ENCODE measurements at places on chromosomes 2 and 18.

DNA sequence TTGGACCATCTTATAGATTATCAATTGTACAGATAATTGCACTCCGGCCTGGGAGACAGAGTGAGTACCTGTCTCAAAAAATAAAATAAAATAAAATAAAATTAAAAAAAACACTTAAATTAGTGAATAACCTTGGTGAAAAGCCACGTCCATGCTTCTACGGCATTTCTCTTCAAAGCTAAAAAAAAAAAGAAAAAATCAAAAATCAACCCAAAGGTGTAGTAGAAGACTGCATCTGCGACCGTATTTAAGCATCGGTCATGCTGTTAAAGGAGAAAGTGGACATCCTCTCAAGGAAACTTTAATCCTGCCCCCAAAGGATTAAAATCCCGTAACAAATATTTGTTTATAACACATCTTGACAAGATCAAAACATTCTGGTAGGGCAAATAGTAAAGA is 350 bp upstream of the RNF138 start:
- no peak for DNase-seq

GRCh38 chr2:1997409-1997808 is 253.1 kb upstream of the PXDN start:
- no peak for DNase-seq

DNA sequence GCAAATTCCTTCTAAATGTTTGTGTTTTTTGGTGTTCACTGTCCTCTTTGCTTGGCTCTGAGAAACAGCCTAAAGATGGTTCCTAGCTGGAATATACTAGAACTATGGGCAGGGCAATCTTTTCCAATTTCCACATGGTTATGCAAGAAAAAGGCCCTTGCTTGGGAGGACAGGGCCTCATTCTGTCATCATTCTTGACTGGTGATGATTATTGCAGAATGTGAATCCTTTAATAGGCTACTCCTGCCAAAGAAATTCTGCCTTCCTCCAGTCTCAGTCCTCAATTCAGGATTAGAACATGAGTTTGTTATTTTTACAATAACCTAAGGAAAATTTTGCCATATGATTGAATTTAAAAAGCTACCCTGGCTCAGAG is 218.7 kb downstream of the HNMT start:
- no peak for DNase-seq

DNA sequence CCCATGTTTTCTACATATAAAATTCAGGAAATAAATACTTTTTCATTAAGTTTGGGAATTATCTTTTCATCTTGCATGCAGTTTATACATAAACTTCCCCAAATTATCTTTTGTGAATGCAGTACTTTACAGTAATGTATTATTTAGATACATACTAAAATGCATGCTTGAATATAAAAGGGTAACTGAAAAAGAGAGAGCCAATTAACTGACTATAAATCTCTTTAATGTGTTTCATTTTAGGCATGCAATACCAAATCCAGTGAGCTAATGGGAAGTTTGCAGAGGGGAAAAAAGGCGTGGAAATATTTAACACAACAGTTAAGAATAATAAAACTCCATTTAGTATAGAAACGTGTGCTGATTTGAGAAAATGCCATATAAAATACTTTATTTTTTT is 39.2 kb downstream of the COL4A4 start:
- DNase-seq: no peak

DNA sequence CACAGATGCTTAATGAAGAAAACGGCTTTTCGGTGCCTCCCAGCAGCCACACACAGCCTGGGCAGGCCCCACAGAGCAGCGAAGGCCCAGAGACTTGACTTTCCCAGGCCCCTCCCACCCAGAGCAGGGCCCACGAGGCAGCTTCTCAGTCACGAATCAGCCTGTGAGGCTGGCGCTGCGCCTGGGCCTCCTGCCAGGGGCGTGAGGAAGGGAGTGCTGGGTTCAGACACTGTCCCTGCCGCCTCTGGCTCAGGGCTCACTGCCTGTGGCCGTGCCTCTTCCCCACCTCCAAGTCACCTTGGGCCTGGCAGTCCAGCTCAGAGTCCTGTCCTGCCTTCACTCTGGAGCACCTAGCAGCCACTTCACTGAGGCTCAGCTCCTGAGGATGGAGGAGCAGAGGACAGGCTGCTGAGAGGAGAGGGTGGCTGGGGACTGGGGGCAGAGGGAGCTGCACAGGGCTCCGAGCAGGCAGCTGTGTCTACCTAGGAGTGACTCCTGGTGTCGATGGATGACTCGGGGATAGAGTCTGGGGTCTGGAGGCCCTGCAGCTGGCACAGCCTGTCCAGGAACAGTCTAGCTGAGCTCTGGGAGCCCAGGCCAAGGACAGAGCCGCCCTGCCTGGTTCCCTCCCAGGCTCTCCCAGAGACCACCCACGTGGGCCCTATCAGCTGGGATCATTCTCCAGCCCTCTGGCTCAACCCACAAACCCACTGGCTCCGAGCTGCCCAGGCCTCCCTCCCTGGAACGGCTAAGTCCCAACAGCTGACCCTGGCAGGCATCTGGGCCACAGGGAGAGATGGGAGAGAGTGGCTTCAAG is 36.4 kb upstream of the FOSL2 start:
- DNase-seq: peak; percentile 97

Measured in left ventricle myocardium superior (tissue), 1 donor.